ENCODE measurements at places on chromosomes 7 and 10.

GRCh38 chr7:158488181-158488971 is 99.2 kb downstream of the PTPRN2 start:
- DNase-seq: no peak

DNA sequence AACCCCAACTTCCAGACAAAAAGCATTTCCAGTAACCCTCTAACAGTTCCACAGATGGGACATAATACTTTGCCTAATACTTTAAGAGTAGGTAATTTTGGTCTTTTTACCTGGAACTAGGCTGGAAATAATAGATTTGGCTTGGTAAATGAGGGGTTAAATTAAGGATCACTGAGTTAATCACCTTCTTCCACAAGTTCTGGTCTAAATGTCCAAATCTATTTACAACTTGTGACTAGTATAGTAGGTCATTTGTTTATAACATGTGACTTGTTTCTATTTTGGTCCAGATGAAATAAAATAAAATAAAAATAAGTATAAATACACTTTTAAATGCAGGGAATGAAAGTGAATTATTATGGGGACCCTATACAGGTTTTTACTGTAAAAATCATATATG is 80.1 kb downstream of the PRKCQ start:
- no peak for DNase-seq

- DNase-seq: no peak
Measured at GRCh38 chr7:119562839-119563238, 710.1 kb upstream of the KCND2 start.

- no peak for DNase-seq
Measured at GRCh38 chr7:150721970-150722373, 5.6 kb downstream of the GIMAP1 start.

GRCh38 chr10:97332591-97333350 is 1.8 kb downstream of the FRAT2 start:
- DNase-seq: no peak

DNA sequence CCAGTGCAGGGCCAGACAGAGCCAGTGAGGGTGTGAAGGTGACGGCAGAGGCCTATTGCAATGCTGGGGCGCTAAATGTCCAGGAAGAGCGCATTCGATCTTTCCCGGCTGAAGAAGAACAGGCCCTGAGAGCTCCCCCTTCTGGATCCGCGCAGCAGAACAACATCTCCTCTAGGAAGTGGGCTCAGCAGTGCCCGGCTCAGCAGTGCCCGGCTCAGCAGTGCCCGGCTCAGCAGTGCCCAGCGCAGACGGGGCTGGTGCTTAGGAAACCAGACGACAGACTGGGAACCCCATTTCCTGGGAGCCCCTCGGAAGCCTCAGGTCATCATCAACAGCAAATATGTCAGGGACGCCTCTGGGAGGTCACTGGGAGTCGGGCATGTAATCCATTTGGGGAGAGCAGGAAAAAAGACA is 4.7 kb upstream of the NOS3 start:
- DNase-seq: no peak

DNA sequence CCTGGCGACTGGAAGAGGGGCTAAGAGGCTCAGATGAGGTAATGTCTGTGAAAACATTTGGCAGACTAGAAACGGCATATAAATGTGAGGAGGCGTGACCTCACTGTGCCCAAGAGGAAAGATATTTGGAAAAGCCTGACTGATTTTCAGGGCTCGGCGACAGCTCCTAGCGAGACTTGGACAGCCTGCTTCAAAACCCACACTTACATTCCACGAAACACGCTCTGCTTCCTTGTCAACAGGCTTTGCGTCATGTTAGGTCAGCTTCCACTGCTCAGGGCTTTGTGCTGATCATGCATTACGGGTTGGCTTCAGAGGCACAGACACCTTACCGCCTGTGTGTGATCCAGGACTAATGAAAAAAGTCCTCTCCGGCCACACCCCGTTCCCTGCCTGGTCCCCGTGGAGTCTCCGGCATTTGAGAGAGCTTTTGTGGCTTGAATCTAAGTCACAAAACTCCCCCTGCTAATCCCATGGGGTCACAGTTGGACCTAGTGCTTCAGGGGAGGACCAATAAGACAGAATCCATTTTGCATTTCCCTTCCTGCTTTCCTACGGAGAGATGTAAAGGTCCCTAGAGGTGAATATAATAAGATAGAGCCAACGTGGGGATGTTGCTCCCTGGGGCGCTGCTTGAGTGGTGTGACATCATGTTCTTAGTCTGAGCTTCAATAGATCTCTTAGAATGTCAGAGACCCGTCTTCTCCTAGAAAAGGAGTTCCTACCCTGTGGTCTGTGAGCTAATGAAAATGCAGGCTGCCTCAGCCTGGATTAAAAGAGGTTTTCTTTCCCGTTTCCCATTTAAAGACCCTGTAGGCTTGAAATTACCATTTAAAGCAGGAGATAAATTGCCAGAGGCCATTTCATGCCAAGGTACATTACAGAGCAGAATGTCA is 25.5 kb downstream of the FGFBP3 start:
- no peak for DNase-seq

DNA sequence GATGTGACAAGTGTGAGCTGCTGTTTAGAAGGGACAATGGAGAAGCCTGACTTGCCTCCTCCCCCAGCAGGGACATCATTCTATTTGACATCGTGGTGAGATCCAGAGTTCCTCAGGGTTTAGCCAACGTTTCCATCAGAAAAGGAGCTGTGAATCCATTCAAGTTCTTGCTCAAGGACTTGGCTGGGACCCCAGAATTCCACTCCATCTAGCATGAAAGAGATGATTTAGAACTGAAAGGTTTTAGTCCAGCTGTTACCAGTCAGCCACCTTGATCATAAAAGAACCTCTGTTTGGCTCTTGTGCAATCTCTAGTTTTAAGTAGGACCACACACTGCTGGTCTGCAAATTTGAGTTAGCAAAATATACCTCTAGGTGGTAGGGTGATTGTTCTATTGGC is 337.6 kb downstream of the FRMD4A start:
- no peak for DNase-seq

DNA sequence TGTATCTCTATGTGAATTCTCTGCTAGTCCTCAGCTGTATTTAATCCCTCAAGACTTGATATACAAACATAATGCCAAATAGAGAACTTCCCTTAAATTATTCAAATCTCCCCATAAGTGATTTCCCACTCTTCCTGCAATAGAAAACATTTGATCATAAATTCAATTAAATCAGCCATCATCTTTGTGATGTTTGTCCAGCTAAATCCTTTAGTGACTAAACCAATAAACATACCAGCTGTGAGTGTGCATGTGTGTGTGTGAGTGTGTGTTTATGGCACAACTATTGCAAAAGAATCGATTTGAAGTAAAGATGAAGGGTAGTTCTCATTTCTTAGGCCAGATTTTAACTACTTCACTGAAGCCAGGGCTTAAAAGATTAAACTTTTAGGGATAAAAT is 175.5 kb upstream of the FZD1 start:
- no peak for DNase-seq

GRCh38 chr7:158073845-158074840 is 513.5 kb downstream of the PTPRN2 start:
- no peak for DNase-seq

DNA sequence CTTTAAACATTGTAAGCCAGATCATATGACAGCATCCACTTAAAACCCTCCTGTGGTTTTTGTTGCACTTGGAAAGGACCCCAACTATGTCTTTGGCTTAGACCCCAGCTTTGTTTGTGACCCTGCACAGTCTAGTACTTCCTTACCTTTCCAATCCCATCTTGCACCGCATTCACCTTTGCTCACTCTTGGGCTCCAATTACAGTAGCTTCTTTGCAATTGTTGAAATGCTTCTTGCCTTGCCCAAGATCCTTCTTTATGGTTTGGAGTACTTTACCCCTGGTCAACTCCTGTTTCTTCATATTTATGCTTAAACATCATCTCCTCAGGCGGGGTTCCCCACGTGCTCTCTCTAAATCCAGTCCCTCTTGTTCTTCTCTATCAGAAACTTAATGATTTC is 162.6 kb downstream of the PTEN start:
- no peak for DNase-seq

- DNase-seq: no peak
Measured at GRCh38 chr7:32119790-32120196, 49.6 kb upstream of the PDE1C start.

GRCh38 chr10:44370731-44371248 is 14.1 kb downstream of the CXCL12 start:
- DNase-seq: no peak

GRCh38 chr10:129754211-129755050 is 209.6 kb downstream of the EBF3 start:
- no peak for DNase-seq

DNA sequence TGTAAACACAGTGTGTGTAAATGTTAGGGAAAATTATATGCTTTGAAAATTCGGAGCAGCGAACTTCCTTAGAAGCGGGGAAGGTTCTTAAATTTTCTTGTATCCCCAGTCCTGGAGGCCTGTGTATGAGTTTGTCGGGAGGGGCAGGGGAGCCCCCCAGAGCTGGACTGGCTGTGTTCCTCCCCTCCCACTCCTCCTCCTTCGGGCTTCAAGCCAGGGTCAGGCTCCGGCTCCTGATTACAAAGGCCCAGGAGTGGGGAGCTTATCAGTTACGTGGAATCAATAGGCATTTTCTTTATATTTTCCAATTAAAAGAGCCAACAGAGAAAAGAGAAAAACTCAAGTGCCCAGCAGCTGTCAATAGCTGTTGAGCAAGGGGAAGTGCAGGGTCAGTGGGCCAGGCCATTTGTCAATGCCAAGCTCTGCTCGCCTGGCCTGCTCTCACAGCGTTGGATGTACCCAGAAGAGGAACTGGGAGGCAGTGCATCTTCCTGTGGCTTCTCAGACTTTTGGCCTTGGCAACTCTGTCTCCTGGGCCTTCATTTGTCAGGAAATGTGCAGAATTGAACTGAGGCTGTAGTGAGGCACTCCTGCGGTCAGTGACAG is 156.9 kb upstream of the PCBD1 start:
- no peak for DNase-seq

GRCh38 chr7:116169060-116169459 is 41.3 kb upstream of the TES start:
- no peak for DNase-seq

GRCh38 chr10:110192552-110192951 is 14.9 kb upstream of the MXI1 start:
- no peak for DNase-seq

DNA sequence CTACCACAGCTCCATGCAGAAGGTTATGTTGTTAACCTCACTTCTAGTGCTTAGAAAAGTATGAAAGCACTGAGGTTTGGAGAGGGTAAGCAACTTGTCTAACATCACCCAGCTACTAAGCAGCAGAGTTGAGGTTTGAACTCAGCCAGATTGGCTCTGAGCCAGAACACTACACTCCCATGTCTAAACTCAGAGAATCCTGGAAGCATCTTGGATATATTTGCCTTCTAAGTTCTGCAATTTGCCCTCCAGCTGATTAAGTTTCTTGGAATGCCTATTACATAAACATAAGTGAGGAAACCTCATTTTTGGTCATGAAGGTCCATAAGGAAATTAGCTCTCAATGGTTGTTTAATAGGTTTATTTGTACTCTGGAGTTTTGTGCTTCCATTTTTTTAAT is 78.1 kb upstream of the PHYHIPL start:
- no peak for DNase-seq

DNA sequence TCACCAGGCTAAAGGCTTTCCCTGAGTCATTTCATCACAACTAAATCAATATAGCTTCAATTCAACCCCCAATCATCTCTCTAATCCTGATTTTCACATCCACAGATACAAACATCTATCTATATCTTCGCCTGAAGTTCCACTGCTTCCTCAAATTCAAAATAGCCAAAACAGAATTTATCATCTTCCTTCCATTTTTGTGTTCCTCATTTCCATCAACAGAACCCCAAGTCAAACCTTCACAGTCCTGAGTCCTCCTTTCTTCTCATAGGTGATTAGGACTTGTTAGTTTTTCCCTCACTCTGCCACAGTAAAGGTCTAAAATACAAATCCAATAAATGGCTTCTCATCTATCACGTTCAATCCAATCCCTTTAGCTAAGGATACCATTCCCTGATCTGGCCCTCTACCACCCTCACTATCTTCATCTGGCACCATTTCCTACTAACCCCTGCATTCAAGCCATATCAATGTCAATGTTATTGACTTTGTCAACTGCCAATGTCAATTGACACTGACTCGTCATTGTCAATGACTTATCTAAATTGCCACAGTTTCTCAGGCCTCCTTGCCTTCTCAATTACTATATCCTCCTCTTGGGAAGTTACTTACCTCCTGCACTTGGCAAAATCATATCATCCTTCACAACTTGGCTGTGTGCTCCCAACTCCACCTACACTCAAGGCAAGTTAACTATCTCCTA is 2.6 kb downstream of the HYCC1 start:
- no peak for DNase-seq

DNA sequence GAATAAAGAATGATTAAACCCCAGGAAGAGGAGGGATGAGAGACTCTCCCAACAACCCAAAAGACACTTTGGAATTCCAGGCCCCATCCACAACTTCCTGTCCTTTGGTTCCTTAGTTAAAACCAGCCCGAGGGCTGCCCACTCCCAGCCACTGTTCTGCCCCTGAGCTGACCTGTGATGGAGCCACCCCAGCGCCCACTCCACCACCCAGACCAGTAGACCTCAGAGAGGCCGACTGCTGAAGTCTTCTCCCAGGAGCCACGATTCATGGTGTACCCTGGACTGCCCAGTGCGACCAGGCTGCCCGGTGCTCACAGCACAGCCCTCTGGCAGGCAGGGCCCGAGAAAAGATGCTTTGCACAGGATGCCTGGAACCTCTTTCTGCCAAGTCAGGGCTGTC is 6.7 kb downstream of the VSTM4 start:
- DNase-seq: no peak

DNA sequence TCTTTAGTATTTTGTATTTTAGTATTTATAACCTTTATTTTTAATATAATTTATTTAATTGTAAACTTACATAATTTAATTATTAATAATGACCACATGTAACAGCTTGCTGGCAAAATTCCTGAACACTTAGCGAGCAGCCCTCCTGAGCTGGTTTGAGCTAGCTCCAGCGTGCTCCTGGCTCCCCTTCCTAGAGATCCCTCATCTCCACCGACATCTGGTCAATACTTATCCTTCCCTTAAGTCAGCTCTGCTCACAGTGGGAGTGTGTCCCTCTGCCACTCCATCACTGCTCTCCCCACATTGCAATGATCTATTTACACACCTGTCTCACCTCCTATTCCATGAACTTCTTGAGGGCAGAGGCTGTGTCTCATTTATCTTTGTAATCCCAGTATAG is 20.6 kb upstream of the TBXAS1 start:
- no peak for DNase-seq

DNA sequence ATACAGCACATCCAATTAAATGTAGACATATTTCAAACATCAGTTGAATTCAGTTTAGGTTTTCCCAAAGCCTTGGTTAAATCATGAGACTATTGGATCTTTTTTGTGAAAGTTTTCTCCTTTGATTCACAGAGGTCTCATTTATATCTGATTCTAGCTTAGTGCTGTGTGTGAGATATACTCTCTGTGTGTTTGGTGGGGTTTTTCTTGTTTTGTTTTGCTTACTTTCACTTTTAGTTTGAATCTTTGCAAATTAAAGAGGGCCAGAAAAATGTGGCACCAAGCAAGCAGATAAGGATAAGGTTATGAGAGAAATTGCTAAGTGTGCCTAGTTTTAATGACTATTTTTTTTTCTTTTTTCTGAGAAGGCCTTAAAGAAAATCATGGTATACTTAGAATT is 12.6 kb upstream of the OR6B1 start:
- DNase-seq: no peak
